NK-92 treated with Interleukin-12 subunit alpha and Interleukin-12 subunit beta, amount 100 ng/mL, for 24 hours (cell line): ENCODE measurements at places on chromosomes 5 and 9.

GRCh38 chr9:33024126-33024965 is 727 bp upstream of the DNAJA1 start:
- DNase-seq: no peak

DNA sequence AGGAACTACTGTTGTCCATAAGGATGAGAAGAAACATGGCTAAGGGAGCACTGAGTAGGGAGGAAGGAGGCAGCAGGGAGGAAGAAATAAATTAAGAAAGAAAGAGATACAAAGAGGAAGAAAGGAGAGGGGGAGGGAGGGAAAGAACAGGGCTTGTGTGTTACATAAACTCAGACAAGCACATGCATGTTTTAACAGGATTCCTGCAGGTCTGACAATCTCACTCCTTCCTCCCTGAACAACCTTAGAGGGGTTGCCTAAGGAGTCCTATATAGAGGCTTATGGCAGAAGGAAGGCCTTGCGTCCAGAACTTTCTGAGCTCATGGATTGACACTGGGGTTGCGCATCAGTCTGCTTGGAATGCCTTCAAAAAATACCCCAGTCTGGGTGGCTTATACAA is 4.2 kb upstream of the KCNIP1 start:
- DNase-seq: no peak

DNA sequence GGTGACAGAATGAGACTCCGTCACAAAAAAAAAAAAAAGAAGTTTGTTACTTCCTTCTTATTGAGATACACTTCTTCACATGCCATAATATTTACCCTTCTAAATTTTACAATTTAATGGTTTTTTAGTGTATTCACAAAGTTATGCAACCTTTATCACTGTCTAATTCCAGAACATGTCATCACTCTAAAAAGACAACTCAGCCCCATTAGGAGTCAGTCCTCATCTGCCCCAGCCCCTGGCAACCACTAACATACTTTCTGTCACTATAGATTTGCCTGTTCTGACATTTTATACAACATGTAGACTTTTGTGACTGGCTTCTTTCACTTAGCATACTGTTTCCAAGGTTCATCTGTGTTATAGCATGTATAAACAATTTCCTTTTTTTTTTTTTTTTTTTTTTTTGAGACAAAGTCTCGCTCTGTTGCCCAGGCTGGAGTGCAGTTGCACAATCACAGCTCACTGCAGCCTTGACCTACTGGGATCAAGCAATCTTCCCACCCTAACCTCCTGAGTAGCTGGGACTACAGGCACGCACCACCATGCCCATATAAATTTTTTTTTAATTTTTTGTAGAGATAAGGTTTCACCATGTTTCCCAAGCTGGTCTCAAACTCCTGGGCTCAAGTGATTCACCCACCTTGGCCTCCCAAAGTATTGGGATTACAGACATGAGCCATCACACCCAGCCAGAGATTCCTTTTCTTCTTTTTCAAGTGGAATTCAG is 18.0 kb downstream of the AQP3 start:
- no peak for DNase-seq

DNA sequence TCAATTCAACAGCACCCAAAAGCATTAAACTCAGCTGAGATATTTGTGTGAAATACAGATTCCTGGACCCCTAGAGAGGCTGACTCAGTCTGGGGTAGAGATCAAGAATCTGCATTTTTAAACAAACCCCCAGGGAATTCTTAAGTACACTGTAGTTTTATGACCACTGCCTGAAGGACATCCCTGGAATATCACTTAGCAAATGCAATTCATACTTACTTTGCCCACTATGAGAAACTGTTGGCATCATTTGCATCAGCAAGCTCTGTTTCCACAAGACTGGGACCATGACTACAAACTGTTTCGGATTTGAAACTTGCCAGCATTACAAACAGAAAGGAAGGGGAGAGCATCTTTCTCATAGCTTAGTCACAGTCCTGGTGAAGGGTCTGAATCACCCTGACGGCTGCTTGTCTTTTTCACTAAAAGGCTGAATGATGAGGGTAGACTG is 63.7 kb downstream of the MLLT3 start:
- no peak for DNase-seq

DNA sequence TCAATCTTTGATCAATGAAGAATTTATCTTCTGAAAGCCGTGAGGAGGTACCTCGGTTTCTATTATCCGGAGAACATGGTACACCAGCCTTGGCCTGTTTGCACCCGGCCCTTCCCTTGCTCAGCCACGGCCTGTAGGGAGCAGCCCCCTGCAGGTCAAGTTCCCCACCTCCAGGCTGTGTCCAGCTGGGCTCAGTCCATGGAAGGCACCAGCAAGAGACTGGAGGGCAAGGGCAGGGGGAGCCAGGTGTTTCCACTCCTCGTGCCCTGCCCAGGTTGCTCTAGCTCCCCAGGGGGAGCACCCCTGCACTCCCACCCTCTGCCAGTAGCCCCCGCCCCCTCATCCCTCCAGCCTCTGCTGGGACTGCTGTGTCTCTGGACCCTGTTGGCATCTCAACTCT is 87.3 kb upstream of the ADAMTS2 start:
- DNase-seq: no peak

- DNase-seq: no peak
Observed at GRCh38 chr9:135116881-135117280, 29.4 kb downstream of the OLFM1 start.

DNA sequence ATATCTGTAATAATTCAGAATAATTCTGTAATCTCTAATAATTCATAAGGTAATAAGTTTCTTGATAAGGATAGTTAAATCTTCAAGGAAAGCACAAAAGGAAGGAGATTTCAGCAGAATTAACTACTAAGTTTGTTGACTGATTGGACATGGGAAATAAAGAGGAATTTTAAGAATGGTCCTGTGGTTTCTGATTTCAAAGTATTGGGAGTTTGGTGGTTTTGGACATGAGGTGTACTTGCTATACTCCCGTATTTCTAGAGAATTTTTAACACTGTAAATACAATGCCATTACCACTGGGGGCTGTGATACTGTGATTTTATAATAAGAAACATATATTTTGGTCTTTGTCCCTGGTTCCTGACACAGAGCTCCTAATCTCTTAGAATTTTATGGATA is 123.9 kb downstream of the UNC13B start:
- DNase-seq: no peak

DNA sequence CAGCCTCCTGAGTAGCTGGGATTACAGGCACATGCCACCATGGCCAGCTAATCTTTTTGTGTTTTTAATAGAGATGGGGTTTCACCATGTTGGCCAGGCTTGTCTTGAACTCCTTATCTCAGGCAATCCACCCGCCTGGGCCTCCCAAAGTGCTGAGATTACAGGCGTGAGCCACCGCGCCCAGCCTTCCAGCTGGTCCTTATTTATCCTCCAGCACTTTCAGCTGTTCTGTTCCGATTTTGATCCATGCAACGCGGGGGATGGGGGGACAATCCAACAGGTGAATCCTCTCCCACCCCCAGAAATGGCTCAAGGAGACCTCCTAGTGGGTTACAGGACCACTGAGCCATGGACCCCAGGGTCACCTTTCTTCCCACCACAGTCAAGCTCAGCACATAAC is 14.7 kb upstream of the CDKN2AIPNL start:
- DNase-seq: no peak

- no peak for DNase-seq
Observed at GRCh38 chr9:106305428-106306133, 557.4 kb upstream of the ZNF462 start.

DNA sequence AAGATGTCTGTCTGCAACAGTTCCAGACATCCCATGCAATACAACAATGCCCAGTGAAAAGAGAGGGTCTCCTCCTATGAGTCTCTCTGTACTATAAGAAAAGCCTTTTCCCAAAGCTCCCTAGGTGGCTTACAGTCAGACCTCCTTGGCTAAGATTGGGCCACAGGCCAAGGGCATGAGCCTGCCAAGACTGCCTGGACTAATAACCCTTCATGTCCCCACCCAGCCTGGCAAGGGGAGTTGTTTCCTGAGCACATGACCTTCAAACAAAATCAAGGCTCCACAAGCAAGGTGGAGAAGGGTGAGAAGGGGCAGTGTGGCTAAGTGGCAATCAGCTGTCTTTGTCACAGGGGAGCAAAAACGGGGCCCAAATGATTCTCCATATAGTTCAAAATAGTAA is 75.6 kb upstream of the ZSWIM6 start:
- DNase-seq: no peak

DNA sequence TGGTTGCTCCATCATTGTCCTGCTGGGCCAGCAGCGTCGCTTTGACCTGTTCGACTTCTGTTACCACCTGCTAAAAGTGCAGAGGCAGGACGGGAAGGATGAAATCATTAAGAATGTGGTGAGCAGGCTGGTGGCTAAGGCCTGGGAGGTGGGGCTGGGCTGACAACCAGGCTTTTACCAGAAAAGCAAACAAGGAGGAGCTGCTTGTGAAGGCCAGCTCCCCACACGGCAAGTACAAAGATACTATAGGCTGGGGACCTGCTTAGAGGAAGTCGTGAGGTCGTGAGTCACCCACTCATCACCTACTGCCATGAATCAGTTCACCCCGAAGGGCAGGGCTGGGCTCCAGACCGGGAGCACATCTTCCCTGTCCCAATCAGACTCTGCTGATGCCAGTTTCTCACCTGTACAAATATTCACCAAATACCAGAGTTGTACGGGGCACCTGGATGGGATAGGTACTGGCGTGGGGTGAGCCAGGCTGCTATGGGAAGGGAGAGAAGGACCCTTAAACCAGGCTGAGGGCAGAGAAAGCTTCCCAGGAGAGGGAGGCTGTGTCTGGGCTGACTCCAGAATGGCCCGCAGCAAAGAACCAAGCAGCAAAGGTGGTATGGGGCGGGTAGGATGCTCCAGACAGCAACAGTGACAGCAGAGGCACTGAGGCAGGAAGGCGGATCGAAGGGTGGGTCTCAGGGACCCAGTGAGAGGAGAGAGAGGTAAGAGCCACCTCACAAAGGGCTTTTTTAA is 69.3 kb upstream of the NIPAL4 start:
- peak; percentile 91 for DNase-seq

DNA sequence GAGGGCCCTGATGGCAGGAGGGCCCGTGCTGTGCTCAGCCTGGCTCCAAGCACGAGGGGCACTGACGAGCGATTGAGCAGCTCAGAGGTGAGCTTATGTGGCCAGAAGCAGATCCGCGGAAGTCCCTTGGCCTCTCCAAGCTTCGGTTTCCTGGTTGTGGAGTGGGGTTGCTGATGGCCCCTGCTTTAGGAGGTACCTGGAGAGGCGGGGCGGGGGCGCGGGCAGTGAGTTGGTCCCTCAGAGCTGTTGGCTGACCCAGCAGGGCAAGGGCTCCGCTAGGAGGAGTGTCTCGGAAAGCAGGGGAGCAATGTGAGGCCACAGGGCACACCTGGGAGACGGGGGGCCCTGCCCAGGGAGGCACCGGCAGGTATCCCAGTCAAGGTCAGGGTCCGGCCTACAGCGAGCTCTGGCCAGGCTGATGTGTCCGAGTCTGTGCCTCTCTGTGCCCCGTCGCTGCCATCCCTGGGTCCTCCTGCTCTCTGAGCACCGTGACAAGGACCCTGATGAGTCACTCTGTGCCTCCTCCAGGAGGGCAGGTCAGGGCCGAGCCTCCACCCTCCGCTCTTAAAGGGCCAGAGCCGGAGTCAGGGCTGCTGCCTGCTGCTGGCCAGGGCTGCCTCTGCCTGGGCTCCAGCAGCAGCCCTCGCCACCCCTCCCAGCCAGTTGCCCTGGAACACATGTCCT is 14.8 kb downstream of the NCS1 start:
- no peak for DNase-seq

GRCh38 chr9:73050065-73050816 is 97.4 kb upstream of the ALDH1A1 start:
- no peak for DNase-seq

- DNase-seq: no peak
Observed at GRCh38 chr9:114721491-114722079, 39.6 kb upstream of the TEX48 start.
